NCI-H510A (cell line): ENCODE measurements at places on chromosomes 6 and 20.
A peak's percentile ranks its signal among the peaks of the same experiment; 100 is the strongest.

GRCh38 chr20:13267231-13267630 is 46.2 kb downstream of the ISM1 start:
- no peak for DNase-seq

DNA sequence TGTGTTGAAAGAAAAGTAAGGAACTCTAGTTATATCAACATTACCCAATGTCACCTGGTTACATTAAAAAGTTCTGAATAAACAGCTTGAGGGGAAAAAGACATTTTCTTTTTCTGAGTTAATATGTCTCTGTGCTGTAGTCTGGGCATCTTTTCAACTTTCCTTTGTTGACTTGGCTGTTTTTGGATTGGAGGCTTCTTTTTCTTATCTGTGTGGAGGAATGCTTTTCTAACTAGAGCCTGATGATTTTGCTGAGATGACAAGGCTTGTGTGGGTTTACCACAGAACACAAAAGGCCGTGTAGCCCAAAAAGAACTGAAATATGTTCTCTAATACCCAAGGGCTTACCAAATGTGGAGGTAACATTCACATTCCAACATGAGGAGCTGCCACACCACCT is 161.8 kb downstream of the KCNQ5 start:
- no peak for DNase-seq

- DNase-seq, result no peak
These were observed 214.6 kb upstream of the CNR1 start for GRCh38 chr6:88380618-88381288.

DNA sequence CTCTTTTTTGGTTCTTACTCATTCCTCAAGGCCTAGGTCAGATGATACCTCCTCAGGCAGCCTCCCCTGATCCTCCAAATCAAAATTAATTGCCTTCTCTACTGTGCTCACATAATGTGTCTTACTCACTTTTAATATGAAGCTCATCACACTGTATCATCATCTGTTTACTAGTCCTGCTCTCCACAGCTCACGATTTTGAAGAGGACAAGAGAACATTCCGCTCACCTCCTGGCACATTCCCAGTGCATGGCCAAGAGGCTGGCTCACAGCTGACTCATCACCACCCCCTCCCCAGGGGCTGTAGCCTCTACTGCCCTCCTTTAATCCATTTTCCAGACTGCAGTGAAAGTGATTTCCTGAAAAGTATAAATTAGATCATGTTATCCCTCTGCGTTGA is 133.1 kb downstream of the ALDH8A1 start:
- DNase-seq, result no peak

DNA sequence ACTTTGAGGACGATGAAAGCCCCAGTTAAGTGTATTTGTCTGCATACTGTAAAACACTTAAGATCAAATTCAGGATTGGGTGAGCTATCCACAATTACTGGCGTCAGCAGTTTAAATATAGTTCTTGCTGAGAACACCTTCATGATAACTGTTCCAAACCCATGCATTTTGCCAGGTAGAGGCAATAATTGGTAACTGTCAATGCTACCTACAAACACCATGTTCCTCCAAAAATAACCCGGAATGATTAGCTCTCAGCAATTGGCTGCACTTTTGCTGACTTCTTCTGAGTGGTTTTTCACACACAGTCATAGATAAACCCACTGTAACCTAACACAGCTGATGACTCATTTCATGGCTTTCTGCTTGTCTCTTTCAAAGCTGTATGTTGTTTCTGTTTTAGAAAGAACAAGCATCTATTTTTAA is 1358.6 kb upstream of the GJE1 start:
- no peak for DNase-seq

- no peak for DNase-seq
These were observed 1.2 kb downstream of the TSBP1 start for GRCh38 chr6:32370505-32370904.

DNA sequence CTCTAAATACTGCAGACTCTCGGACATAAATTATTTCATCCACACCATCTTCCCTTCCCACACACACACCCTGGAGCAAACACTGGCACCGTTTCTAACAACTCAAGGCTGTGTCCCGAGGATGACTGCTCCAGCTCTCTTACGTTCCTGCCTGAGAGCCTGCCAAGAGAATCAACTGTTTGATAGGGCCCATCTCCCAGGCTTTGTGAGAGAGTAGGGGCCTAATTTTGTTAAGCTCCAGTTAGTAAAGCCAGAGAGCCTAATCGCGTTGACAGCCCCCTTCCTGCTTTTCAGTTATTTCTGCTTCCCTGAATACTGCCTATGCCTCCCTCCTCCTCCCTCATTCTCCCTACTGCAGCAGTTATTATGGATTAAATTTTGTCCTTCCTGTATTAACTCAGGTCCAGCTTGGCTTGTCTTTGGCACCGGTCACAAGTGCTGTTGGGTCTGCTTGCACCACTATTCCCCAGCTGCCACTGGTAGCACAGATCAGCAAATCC is 118.1 kb upstream of the TMEM181 start:
- no peak for DNase-seq

- no peak for DNase-seq
These were observed 1516.4 kb upstream of the DEFB115 start for GRCh38 chr20:29740951-29741593.

DNA sequence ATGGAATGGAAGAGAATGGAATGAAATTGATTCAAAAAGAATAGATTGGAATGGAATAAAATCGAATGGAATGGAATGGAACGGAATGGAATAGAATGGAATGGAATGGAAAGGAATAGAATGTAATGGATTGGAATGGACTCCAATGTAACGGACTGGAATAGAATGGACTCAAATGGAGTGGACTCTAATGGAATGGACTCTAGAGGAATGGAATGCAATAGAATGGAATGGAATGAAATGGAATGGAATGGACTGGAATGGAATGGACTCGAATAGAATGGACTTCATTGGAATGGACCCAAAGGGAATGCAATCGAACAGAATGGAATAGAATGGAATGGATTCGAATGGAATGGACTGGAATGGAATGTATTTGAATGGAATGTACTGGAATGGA is 19.7 kb upstream of the DEFB115 start:
- DNase-seq, result no peak

- DNase-seq, result no peak
These were observed 37.5 kb upstream of the ADGRF1 start for GRCh38 chr6:47079638-47080037.

- DNase-seq, result no peak
These were observed 14.0 kb downstream of the ZC2HC1B start for GRCh38 chr6:143878272-143878760.

DNA sequence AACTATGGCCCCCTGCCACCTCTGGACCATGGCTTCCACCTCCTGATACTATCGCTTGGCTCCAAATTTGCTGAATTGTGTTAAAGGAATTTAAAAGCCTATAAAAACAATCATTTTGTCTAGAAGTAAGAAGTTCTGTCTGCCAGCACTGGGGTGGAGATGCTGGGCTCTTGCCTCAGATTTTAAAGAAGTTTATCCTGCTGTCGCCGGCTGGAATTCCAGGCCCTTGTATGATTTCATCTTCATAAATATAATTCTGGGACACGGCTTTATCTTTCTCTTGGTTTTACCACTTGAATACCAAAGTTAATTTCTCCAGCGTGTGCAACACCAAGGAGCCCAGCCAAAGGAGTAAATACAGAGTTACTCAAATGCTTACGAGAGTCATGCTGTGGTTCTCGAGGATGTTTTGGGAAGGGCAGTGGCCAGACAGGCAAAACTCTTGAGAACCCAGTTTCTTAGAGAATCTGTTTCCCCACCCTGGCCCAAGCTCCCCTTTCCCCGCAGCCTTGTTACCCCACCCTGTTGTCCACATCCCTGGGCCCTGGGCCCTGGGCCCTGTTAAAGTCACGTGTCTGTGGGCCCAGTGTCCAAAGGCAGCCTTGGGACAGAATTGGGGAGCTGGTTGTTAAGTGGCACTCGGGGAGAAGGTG is 31.9 kb downstream of the C6orf89 start:
- DNase-seq, result no peak

GRCh38 chr6:113976806-113977205 is 5.9 kb upstream of the HDAC2 start:
- no peak for DNase-seq

- no peak for DNase-seq
These were observed 124.1 kb upstream of the RAB32 start for GRCh38 chr6:146419576-146419975.

GRCh38 chr20:45833883-45834796 is 541 bp downstream of the SNX21 start:
- peak; percentile 31 for DNase-seq

- DNase-seq, result no peak
These were observed 25.9 kb downstream of the RIN2 start for GRCh38 chr20:19783966-19784401.

DNA sequence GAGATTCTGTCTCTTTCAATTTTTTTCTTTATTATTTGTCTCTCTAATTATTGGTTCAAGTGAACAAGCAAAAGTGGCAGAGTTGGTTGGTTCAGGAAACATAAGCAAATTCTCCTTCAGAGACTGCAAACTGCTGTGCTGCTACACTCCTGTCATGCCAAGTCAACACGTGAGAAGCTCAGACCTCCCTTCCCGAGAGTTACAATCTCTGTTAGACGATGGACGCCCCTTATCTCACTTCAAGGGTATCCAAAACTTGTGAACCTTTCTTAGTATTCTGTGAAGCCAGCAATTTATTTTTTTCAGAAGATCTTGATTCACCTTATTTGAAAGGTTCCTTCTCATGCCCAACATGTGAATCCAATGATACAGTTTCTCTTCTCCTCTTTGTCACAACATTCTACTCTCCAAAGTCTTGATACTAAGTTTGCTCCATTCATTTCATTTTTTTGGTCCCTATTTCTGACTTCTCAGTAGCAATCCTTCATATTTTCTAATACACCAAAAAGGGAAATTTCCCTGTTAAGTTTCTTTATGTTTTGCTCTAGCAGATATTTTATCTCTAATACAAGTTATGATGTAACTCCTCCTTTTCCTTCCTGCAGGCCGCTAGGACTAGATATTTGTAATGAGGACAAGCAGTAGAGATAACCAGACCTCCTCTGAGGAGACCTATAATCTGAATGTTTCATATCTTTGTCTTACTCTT is 448.8 kb upstream of the CITED2 start:
- DNase-seq, result no peak

DNA sequence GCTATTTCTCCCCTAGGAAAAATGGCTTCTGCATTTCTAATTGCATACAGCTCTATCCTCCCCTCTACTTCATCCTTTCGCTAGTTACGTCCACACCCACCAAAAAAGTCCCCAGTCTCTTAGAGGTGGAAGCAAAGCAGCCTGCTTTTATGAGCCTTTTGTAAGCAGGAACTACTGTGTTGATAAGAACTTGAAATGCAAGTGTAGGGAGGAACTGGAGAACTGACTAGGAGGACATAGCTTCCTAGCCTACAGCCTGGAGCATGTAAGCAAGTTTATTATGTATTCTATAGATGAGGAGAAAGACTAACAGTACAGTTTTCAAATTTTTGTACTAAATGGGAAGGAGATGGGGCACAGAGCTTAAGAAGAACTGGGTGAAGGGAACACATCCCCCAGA is 10.3 kb downstream of the ARHGAP18 start:
- no peak for DNase-seq

GRCh38 chr6:84151669-84152068 is 75.8 kb downstream of the CEP162 start:
- DNase-seq, result no peak

DNA sequence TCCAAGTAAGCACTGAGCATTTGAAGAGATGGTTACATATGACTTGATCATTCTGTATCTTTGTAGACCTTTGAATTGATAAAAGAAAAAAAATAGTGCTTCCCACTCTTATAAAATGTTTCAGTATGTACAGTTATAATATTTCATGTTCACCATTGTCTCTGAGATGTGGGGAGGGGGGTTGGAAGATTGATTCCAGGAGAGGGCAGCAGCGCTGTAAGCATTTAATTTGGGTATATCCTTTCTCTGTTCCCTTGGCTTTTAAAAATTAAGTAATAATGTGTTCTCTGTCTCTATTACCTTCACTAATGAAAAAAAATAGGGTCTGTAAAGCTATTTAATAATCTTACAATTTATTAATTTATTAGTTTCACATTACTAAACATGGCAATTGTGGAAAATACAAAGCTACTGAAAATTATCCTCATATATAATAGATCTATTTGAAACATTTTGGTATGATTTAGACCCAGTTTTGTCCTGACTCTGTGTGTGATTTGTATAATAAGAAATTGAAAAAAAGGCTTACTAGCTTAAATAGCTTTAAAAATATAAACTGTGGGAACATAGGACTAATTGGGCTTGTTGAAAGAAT is 341.2 kb downstream of the CDKAL1 start:
- DNase-seq, result no peak

- no peak for DNase-seq
These were observed 419.3 kb downstream of the PHF3 start for GRCh38 chr6:64054861-64055260.

GRCh38 chr6:8325743-8326142 is 109.6 kb downstream of the SLC35B3 start:
- no peak for DNase-seq

DNA sequence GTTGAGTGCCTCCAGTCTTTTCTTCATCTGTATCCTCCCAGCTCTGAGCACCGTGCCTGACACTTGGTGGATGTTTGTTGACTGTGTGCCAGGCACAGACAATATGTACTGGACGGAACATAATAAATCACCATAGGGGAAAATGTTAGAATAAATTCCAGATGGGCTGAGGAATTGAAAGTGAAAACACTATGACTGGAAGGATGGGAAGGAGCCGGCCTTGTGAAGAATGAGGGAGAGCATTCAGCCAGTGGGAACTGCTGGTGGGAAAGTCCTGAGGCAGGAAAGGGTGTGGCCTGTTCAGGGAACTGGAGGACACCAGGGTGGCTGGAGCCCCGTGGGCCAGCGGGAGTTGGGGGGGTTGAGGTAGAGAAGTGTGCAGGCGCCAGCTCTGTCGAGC is 75.4 kb downstream of the MTHFD1L start:
- DNase-seq, result no peak

- DNase-seq, result no peak
These were observed 131.4 kb downstream of the BTBD3 start for GRCh38 chr20:12049125-12049524.

- no peak for DNase-seq
These were observed 59.2 kb upstream of the ADGRB3 start for GRCh38 chr6:68575765-68576439.

DNA sequence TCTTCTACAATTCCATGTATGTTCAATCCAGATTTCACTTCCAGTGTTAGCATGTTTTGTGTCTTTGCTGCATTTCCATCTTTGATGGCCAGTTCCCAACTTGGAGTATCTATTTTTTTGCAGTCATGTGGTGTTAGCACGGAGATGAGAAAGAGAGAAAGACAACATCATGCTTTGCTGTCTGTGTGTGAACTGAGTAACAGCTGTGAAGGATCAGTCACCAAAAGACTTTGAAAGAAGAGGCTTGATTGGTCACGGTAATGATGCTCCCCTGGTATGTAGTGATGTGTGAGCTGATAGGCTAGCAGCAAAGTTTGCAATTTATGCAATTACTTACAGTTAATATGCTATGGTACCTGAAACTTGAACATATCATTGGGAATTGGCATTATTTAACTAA is 731.3 kb upstream of the NRSN1 start:
- no peak for DNase-seq

GRCh38 chr20:49146442-49147225 is 41.5 kb downstream of the STAU1 start:
- DNase-seq, result no peak

- DNase-seq, result no peak
These were observed 118.2 kb downstream of the DNAH8 start for GRCh38 chr6:38833320-38833719.
